ENCODE measurements at places on chromosomes 5 and 9.

GRCh38 chr5:27524515-27524914, 486.1 kb upstream of the CDH9 start:
- no peak for DNase-seq

DNA sequence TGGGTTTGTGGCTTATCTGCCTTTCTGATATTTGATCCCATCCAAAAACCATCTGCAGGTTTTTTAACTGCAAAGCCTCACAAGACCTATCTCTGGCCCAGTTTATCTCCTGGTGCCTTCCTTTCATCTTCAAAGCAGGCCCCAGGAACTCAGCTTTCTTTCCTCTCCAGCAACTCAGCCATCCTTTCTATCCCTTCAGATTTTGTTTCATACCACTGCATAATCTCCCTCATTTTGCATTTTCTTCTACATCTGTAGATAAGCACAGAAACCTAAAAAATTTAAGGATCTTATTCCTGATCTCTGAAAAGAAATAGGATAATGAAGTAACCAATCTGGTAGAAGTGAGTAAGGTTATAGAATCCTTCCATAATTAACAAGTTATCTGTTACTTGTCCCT, 19.5 kb upstream of the ERCC6L2 start:
- DNase-seq = no peak

DNA sequence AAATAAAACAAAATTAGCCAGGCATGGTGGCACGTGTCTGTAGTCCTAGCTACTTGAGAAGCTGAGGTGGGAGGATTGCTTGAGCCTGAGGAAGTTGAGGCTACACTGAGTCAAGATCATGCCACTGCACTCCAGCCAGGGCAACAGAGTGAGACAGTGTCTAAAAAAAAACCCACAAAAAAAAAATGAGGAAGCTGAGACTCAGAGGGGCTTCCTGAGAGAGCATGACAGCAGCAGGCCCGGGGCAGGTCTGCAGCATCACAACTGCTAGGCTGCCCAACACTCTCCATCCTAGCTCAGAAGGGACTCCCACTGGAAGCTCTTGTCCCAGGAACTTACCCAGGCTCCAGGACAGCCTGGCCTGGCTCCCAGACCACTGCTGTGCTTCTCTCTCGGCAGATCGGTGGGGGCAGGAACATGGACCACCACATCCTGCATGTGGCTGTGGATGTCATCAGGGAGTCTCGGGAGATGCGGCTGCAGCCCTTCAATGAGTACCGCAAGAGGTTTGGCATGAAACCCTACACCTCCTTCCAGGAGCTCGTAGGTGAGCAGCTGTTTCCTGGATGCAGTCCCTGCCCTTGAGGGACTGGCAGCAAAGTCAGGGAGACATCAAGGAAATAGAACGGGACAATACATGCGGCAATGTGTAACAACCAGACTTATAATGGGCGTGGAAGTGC, 19.1 kb downstream of the PTGS1 start:
- DNase-seq = peak; percentile 69

- DNase-seq = no peak
Measured at GRCh38 chr5:146993876-146994530, 115.4 kb upstream of the PPP2R2B start.

- DNase-seq = peak; percentile 21
Measured at GRCh38 chr9:69573651-69574050, 98.5 kb downstream of the APBA1 start.

DNA sequence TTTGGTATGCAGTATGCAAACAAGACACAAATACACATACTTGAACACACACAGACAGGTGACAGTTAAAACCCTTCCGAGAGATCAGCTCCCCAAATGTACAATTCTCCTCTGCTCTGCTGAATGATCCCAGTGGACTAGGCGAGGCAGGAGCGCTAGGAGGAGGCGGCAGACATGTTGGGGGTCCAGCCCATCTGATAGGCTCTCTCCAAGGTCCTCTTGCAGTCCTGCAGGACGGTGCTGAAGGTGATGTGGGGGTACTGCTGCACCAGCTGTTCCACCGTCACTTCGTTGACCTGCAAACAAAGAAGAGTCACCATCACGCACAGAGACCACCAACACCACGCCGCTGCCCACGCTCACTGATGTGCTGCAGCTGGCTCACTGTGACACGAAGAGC, 190.8 kb upstream of the EFNA5 start:
- no peak for DNase-seq

DNA sequence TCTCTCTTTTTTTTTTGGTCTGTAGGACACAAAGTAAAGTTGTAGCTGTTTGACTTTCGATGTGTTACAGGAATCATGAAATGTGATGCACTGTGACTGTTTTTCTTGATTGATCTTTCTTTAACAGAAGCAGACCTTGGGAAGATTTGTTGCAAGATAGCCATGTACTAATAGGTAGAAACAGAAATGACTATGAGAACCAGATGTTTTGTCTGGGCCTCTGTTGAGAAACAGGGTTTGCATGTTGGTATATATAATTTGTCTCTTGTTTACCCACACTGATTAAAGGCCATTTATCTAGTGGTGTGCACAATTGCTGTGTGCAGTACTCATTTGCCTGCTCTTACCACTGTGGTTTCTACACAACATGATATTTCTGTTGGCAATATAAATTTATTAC, 125.1 kb downstream of the HACD4 start:
- no peak for DNase-seq

DNA sequence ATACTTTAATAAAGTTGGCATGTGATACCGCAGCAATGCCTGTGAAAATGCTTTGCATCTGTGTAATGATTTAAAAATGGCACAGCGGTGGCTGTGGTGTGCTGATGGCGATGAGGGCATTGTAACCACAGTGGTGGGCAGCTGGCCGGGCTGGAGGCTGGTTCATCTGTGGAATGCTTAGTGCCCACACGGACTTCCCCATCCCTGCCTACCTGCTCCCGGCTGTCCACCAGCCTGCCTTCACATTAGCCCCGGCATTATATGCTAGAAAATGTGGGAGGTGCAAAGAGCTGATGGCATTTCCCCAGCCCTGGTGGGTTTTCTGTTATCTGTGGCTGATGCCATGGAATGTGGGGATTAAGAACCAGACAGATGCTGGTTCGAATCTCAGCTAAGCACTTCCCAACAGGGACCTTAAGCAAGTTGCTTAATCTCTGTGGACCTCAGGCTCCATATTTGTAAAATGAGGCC, 2.9 kb upstream of the NDST1 start:
- no peak for DNase-seq

DNA sequence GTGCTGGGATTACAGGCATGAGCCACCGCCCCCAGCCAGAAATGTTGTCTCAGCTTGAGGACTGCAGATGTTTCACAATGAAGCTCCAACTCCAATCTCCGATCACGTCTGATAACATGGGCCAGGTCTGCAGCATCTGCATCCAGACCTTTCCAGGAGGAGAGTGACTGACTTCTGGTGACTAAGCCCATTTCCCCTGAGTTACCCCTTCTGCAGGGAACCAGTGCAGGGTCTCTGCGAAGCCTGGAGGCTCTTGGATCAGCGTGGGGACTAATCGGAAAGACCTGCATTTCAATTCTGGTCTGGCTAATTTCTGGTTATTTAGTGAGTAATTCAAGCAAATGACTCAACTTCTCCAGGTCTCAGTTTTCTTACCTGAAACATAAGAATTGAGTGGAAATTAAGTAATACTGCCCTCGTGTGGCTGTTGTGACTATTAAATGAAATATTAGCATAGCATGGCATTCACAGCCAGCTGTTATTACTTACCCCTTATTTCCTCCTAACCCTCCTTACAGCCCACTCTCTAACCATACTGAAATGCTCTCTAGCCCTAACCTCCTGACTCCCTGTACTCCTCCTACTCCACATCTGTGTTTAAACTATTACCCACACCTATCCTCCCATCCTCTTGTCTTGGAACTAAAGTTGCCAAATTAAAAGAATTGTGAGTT, 2.2 kb upstream of the GNPDA1 start:
- no peak for DNase-seq

- no peak for DNase-seq
Measured at GRCh38 chr5:40360685-40361084, 319.0 kb upstream of the PTGER4 start.

- DNase-seq = peak; percentile 72
Measured at GRCh38 chr5:172336676-172337285, 53.2 kb upstream of the UBTD2 start.

DNA sequence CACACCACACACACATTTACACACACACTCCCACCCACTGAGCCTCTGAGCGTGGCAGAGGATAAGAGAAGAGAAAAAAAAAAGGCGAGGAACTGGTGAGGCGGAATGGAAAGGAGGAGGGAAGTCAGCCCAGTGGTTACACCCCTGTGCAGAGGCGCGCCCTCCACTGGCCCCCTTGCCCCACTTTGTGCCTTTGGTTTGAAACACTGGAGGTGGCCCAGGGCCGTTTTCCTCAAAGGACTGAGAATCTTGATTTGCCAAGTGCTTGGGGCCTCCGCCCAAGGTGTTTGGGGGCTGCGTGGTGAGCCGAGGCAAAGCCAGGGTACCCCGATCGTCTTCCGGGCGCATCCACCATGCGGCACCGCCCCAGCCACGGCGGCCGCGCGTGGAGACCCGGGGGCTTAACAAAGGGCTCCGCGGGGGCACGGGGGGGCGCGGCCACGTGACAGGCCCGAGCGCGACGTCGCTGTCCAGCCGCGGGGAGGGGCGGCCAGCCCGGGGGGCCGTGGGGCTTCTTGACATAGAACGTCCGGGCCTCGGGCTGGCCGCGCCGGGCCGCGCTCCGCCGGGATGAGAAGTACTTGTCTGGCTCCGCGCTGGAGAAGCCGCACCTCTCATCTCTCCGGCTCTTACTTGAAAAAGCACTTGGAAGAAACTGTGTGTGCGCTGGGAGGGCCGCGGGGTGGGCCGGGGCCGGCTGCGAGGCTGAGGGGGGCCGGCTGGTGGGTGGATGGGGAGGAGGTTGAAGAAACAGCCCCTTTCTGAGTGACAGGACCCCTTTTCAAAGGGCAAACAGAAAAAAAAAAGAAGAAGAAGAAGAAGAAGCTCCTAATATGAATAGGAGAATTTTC, 21.0 kb downstream of the NR2F1 start:
- no peak for DNase-seq

DNA sequence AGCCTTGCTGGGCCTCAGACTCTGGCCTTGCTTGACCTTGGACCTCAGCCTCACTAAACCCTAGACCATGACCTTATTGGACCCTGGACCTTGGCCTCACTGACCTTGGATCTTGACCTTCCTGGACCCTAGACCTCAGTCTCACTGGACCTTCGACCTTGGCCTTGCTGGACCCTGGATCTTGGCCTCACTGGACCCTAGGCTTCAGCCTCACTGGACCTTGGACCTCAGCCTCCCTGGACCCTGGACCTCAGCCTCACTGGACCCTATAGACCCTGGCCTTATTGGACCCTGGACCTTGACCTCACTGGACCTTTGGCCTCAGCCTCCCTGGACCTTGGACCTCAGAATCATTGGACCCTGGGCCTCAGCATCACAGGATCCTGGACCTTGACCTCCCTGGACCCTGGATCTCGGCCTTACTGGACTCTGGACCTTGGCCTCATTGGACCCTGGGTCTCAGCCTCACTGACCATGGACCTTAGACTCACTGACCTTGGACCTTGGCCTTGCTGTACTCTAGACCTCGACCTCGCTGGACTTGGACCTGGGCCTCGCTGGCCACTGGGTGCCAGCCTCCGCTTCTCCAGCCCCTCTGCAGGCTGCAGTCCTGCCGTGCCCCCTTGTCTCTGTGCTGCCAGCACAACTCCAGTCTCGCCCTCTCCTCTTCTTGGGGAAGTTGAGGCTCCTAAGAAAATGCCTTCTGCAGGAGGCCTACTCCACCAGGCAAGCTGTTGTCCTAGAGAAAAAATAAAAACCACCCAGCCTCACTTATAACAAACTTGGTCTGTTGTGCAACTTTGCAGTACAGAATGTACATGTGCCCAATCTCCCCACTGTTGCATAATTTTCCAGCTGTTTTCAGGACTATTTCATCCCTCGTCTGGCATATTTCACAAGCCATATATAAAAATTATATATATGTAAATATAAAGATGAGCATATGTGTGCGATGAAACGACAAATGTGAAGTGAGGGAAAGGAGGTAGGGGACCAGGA, 11.0 kb upstream of the ADAMTS2 start:
- DNase-seq = no peak

GRCh38 chr5:121221483-121221882, 630.2 kb upstream of the FTMT start:
- no peak for DNase-seq

DNA sequence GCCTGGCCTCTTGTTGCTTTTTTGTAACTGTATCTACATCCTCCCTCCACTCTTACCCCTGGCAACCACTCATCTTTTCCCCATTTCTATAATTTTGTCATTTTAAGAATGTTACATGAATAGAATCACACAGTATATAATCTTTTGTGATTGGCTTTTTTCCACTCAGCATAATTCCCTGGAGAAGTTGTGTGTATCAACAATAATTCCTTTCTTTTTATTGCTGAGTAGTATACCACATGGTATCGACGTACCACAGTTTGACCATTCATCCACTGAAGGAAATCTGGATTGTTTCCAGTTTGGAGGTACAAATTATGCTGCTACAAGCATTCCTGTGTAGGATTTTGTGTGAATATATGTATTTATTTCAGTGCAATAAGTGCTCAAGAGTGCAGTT, 21.7 kb upstream of the ENTREP1 start:
- DNase-seq = no peak

GRCh38 chr5:15790446-15791018, 290.6 kb downstream of the FBXL7 start:
- DNase-seq = no peak

DNA sequence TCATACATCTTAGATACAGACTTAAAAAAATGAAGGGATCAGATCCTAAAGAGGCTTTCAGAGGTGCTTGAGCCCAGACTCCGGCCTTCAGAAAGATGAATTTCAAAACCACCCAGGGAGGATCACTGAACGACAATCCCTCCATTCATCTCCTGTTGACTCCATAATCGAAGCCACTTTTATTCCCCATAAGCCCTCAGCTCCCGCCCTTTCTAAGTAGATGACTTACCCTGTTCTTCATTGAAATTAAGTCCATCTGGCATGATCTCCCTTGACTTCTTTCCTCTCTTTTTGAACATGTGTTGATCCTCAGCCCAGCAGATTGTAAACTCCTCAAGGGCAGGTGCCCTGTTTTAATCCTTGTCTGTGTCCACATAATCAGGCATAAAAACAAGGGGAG, 50.8 kb upstream of the ASTN2 start:
- no peak for DNase-seq

GRCh38 chr5:140312067-140312790, 9.3 kb upstream of the PFDN1 start:
- DNase-seq = no peak

DNA sequence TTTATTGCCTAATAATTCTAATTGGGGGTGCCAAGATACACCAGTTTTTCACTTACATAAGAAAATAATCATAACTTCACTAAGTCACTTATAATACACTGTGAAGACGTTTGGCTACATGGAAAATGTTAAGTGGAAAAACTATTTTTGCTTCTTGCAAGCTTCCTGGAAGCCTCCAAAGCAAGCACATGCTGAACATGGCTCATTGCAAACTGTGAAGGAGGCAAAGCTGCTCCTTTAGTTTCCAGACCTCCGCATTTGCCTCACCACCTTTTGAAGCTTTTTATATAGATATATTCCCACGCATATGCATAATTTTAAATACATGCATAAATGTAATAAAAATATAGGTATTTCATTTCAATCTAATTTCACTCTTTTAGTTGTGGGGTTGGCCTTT, 285.6 kb upstream of the PRDM9 start:
- DNase-seq = no peak

All from NCI-H2171 (cell line).